ENCODE measurements at places on chromosomes 7 and 10. TPM values are rescaled to one million over a fixed set of nuclear protein-coding genes. Genes with fewer than 3 reads are reported as not detected.

TMEM139 gene
- not detected for total RNA-seq

DNA sequence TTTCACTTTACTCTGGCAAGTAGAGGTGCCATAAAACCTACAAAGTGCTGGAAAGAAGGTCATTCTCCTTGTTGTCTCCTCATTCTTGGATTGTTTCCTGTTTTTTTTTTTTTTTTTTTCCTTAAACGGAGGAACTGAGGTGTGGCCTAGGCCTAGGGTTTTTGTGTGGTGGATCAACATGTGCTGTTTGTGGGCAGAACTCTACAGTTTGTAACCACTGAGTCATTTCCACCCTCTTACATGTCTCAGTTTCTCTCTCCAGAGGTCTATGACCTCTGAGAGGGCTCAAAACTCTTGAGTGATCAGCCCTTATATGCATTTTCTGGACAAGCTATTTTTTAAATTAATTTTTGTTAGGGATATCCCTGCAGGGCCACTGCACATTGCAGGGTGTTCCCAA is 296.0 kb downstream of the PPP1R3A start:
- DNase-seq: no peak

ICA1 gene
- total RNA-seq: not detected

ENO4 gene
- 0.37 TPM for total RNA-seq

DNA sequence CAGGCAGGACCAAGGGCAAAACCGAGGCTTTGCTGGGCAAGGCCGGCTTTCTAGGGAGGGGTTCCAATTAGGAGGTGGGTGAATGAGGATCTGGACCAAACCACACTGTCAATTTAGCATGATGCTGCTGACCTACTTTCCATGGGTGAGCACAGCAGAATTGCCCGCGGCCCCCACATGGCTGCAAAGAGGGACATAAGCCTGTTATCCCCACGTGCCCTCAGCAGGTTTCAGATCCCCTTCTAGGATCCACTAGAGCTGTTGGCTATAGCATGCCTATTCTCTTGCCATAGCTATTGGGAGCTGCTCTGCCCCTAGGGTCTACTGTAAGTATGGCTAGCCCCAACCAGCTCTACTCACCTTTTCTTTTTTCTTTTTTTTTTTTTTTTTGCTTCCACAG is 102.8 kb downstream of the COL13A1 start:
- no peak for DNase-seq

DNA sequence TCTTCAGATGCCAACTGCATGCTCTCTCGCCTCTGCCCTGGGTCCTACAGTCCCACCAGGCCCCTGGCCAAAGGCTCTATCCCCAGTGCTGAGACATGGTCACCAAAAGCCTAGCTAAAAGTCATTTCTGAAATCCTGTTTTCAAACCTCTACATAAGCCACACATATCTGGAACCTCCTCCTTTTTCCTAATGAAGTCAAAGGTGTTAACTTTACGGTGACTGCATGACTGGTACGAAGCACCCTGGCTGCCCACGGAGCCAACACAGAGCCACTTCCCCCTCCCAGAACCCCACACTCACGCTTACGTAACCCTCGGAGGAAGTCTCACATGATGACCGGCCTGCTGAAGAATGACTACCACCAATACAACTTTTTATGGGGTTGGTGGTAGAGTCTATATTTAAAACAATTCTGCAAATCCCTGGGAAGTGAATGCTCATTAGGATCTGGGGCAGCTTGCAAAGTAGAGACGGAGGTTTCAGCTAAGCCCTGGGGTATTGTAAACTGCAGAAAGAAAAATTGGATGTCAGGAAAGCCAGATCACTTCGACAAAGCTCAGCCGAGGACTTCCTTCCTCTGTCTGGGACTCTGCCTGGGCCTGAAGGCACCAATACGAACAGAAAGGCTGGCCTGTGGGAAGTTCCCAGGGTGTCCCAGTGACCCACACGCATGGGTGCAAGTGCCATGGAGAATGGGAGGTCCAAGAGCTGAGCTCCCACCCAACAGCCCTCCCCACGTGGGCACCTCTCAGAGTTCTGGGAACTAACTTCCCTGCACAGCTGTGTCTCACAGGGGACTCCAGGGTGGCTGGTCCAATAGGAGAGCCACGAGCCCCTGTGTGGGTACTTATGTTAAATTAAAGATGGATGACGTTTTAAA is 50.7 kb downstream of the PDGFA start:
- DNase-seq: peak; percentile 31

TDRD1 gene
- 0.22 TPM for total RNA-seq

DNA sequence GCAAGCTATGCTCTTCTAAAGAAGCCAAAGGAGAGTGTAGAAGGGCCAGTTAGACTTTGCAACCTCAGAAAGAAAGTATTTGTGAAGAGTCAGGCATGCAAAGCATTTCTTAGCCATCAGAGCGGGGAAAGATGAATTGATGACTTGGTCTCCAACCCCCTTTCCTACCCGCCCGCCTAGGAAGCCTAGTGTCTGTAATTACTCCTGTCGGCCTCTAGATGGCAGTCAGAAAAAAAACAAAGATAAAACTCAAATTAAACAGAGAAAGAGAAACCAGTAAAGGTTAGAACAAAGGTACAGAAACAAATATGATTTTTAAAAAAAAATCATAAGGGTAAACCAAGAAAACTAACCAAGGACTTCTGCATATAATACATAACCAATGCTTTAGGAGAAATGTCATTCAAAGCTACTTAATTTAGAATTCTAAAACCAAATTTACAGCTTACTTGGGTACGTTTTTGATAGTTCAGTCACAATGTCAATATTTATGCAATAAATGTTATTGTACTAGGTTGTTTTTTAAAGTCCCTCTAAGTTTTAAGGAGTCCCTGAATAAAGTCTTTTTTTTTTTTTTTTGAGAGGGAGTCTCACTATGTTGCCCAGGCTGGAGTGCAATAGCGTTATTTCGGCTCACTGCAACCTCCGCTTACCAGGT is 97.6 kb downstream of the LYZL1 start:
- DNase-seq: peak; percentile 40

DNA sequence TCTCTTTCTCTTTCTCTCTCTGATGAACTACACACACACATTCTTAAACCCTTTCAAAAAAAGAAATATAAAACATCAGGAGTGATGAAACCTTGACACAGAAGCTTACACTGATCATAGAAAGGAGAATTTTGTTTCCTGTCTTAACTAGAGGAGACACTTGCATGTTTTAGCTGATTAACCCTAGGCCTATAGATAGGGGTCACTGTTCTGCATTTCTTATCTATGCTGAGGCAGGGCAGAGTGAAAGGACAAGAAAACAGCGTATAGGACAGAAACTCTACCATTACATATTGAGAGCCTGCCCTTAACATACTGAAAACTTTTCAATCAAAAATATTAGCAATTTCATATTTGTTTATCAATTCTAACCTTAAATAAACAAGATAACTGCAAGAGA is 680.6 kb upstream of the MBL2 start:
- DNase-seq: no peak

GRCh38 chr7:101174322-101174854 is 5.7 kb downstream of the NAT16 start:
- DNase-seq: no peak

GRCh38 chr10:122421054-122421625 is 33.3 kb upstream of the ARMS2 start:
- peak; percentile 9 for DNase-seq

ATRNL1 gene
- total RNA-seq: 1.7 TPM

DNA sequence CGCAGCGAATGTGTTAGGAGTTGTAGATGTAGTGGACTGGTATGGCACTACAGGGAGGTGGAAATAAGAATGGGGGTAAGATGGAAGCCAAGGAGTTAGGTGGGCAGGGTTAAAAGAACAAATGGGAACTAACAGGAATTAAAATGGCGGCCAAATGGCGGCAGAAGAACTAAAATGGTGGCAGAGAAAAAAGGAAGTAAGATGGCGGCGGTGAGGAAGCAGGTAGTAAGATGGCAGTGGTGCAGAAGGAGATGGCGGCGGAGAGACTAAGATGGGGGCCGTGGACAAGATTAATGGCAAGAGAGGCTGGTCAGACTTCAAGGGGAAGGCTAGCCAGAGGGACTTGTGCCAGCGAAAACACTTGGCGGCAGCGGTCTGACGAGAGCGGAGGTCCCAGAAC is 44.5 kb downstream of the ZNF138 start:
- no peak for DNase-seq

CNNM1 gene
- total RNA-seq: not detected

GRCh38 chr10:62811159-62811875 is 4.8 kb downstream of the EGR2 start:
- DNase-seq: peak; percentile 26

PLPP4 gene
- not detected for total RNA-seq

LRRC61 gene
- 12.8 TPM for total RNA-seq

DNA sequence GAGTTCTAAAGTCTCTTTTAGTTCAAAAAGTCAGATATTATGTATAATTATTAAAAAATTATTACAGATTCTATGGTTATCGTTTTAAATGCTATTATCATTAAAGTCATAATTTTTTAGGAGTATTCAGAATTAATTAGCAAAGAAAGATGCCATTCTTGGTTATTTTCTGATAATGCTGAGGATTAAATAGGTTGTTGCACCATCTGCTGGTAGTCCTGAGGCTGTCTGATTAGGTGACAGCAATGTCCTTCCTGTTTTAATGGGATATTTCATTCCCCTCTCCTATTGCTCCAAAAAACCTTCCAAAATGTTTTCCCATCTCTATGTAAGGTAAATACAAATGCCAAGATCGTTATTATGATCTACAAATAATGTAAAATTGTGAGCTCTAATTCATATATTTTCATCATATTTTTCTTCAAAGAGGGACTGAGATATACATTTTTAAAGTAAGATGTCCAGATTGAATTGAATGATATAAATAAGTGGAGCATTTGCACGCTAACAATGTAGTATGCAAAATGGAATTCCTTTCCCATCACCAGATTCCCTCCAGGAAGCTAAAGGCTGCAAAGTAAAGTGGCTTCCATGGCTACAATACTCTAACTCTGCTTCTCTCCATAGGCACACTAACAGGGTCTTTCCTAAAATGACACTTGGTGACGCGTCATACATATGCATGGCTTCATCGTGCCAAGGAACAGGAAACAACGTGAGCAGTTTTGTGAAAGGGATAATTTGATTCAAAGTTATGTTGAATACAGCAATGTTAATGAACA is 58.8 kb upstream of the AKR1E2 start:
- DNase-seq: peak; percentile 27

- no peak for DNase-seq
These were observed 570 bp upstream of the ARF5 start for GRCh38 chr7:127587663-127588018.

OAT gene
- 16.9 TPM for total RNA-seq

- DNase-seq: peak; percentile 28
These were observed 4.5 kb downstream of the GRK5 start for GRCh38 chr10:119211625-119212441.

MMS19 gene
- 78.0 TPM for total RNA-seq

YKT6 gene
- 73.4 TPM for total RNA-seq

- no peak for DNase-seq
These were observed 97.8 kb upstream of the COL1A2 start for GRCh38 chr7:94296881-94297280.

SLC13A4 gene
- total RNA-seq: not detected

ZRANB1 gene
- total RNA-seq: 28.0 TPM

- DNase-seq: peak; percentile 35
These were observed 77.4 kb downstream of the PON1 start for GRCh38 chr7:95246831-95247370.

- DNase-seq: no peak
These were observed 178.7 kb downstream of the TNS3 start for GRCh38 chr7:47402941-47403866.

GRCh38 chr7:5445981-5446594 is 22.5 kb upstream of the TNRC18 start:
- DNase-seq: no peak

RAMP3 gene
- total RNA-seq: not detected

GRCh38 chr10:60605476-60605875 is 172.8 kb upstream of the CDK1 start:
- DNase-seq: no peak

DNA sequence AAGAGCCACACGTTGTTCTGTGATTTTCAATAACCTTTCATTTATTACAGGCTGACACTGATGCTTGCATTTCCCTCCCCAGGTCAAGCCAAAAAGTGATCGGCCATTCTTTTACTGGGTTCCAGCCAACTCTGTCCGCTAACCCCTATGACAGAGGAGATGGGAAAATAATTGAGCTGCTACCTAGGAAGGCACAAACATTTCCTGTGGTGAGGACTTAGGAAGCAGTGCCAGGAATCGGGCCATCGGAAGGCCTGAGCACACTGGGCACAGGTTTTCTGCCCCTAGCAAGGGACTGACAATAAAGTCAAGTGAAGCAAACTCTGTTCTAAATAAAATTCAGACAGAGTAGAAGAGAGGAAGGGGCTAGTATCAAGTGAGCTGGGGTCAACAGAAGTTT is 313.0 kb upstream of the AOAH start:
- DNase-seq: no peak
